ENCODE measurements at places on chromosomes 12 and 14. TPM values are rescaled to one million over a fixed set of nuclear protein-coding genes. Genes with fewer than 3 reads are reported as not detected.

DNA sequence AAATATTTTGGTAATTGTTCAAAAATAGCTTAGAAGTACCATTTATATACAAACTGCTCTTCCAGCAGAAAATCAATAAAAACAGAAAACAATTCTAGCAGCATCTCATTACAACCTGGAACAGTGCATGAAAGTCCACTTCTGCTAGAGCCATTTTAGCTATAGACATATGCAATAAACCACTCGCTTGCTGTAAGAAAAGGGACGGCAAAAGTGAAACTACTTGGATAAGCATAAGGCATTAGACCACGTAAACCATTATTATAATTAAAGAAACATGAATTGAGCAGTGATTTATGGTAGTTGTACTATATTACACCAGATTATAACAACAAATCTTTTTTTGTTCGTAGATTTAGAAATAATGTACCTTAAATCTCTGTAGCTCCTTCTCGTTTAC is 48.7 kb downstream of the LRIG3 start:
- no peak for DNase-seq

DNA sequence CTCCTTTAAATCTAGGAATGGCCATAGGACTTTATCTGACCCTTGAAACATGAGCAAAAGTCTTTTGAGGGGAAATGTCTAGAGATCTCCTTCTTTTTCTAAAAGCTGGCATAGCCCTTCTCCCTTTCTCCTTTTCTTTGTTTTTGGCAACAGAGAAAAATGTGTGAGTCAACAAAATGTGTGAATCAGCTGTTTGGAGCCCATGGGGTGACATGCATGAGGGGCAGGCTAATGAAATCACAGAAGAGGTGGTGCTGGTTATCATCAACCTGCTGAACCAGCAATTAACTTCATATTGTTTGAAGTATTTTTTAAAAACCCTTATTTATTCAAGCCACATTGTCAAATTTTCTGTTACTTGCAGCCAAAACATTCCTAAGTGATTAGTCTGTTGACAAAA is 132.3 kb downstream of the CCDC59 start:
- no peak for DNase-seq

- no peak for DNase-seq
These were observed 288.5 kb upstream of the RTL1 start for GRCh38 chr14:101191721-101192660.

GRCh38 chr12:111183094-111183493 is 185.8 kb downstream of the PHETA1 start:
- DNase-seq, result no peak

Gene TMEM30B
- total RNA-seq, result 2.0 TPM
